HFFc6 (cell line): ENCODE measurements at places on chromosomes 16 and 17.

GRCh38 chr16:19879241-19879792 lies 5.3 kb downstream of the GPRC5B start:
- DNase-seq: peak; percentile 39

GRCh38 chr16:30660424-30661261 lies 2.4 kb downstream of the FBRS start:
- no peak for DNase-seq

GRCh38 chr17:43723697-43724359 lies 34.8 kb downstream of the SOST start:
- DNase-seq: peak; percentile 76

GRCh38 chr17:28828294-28829040 lies 14.1 kb downstream of the FAM222B start:
- peak; percentile 49 for DNase-seq

DNA sequence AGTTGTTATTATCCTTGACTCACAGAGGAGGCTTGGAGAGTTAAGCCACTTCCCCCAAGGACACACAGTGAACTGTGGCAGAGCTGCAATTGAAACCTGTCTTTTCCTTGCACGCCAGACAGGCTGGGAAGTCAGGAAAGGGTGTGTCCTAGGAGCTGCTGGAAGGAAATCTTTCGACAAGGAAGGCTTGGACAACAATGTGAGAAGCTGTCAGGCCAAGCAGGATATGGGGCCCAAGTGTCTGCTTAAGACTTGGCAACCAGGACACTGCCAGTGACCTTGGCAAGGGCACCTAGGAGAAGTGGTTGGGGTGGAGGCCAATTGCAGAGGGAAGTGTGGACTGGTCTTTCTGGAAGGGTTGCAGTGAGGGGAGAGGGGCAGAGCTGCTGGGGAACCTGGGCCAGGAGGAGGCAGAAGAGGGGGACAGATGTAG lies 2.1 kb upstream of the CAMKK1 start:
- peak; percentile 9 for DNase-seq

DNA sequence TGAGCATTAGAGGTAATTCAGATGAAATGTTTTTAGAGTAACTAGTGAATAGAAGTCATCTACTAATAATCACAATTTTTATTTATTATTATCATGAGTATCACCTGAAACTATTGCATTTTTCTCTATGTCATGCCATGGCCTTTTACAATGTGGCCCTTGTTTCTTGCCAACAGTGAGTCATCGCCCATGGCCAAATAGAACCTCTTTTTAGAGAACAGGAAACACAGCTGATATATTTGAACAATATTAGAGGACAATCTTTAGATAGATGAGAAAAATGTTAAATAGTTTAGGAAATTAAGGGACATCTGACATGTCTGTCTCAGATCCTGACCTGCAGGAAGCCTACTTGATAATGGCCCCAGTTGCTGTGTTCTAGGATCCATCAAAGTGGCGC lies 1584.4 kb upstream of the GOT2 start:
- DNase-seq: no peak

DNA sequence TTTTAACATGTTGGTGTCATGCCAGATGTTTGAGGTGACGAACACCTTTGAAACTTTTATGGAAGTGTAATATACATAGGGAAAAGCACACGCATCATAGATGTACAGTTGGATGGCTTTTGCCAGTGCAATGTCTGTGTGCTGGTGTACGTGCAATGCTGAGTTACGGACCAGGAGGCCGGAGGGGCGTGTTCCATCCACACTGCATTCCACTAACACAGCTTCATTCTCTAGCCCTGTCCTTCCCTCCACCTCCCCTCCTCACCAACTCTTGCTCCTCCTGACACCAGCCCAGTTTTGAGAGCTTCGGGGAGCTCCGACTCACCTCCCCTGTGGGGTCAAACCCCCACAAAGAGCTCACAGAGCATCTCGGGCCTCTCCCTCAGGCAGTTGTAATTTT lies 358.8 kb downstream of the C16orf95 start:
- no peak for DNase-seq

GRCh38 chr16:59567496-59567895 lies 833.4 kb upstream of the GOT2 start:
- no peak for DNase-seq
